ENCODE measurements at places on chromosomes 5 and 9. TPM values are rescaled to one million over a fixed set of nuclear protein-coding genes. Genes with fewer than 3 reads are reported as not detected.

Gene NUTM2G
- total RNA-seq: not detected

Gene PCDHGA10
- 6.3 TPM for total RNA-seq

Gene LMBRD2
- 8.8 TPM for total RNA-seq

Gene SPOCK1
- 5.1 TPM for total RNA-seq

DNA sequence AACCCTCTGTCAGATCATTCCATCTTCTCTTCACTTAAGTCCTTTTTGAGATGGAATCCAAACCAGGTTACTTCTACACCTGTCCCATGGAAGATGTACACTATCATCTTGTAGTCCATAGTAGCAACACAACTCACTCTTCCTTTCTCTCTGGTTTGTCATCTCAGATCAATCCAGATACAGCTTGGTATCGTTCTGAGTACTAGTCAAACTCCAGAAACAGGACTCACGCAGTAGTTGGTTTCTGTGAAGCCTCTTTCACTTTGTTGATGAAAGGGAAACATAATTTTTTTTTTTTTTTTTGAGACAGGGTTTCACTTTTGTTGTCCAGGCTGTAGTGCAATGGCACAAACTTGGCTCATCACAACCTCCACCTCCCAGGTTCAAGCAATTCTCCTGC is 484.0 kb downstream of the PRDM9 start:
- no peaks in the 10 kb centered on the region for H3K27me3 ChIP-seq
- no peak overlapping the region for H3K4me3 ChIP-seq
- no peaks in the 10 kb centered on the region for H3K4me1 ChIP-seq

DNA sequence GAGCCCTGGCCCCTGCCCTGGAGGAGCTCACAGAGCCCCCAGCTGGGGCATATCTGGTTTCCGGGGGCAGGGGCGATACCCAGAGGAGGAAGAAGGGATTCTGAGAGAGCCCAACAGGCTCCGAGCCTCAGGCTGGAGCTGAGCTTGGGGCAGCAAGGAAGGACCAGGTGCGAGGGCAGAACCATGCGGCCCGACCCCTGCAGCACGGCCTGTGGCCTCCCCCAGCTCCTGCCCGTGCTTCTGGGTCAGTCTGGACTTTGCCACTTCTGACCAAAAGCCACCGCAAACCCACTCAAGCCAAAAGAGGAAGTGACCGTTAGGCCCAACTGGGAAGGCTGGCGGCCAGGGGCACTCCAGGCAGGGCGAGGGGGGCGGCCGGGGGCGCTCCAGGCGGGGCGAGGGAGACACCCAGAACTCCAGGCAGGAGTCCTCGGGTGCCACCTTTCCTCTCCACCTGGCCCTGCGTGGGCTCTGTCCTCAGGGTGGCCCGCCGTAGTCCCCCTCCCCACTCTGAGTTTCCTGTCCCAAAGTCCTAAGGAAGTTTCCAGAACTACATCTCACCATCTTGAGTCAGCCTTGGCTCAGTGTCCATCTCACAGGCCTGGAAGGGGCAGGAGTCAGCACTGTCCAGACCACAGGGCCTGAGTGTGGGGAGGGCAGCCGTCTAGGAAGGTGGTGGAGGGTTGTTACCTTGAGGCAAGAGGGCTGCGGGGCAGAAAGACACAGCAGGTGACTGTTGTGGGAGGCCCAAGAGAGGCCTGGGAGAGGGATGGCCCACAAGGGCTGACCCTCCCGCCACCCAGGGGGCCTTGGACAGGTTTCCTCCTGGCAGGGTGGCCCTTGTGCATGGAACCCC is 946 bp upstream of the LTC4S start:
- peaks cover 15% of the 10 kb centered on the region for H3K4me1 ChIP-seq
- no peaks in the 10 kb centered on the region for H3K27me3 ChIP-seq
- H3K27ac ChIP-seq: peak overlapping the region; percentile 68

DNA sequence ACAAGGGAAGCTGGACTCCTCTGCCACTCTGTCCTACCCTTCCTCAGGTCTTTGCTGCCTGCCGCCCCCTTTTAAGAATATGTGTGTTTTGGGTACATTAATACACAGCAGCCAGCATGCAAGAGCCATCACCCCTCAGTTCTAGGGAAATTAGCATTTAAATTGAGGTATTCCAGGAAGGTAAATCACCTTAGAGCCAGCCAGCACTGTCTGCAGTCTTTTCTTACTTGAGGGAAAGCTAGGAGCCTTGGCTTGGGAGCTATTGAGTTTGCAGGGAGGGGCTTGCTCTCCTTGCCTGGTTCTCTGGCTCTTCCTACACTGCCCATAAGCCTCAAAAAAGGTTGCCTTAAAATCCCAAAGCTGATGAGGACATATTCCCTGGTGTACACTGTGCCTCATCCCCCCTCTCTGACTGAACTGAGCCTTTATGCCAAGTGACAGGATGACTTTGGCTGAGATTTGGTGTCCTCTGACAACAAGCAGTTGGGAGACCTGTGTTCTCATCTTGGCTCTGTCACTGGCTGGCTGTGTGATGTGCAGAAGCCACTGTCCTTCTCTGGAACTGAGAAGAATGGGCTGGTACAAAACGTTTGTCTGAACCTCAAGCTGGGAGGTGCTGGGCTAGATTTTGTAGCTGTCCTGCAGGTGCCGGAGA is 54.1 kb downstream of the TRIM32 start:
- H3K4me3 ChIP-seq: no peak overlapping the region
- H3K27ac ChIP-seq: no peak overlapping the region
- no peak for DNase-seq

- H3K4me1 ChIP-seq: peaks cover 3% of the 10 kb centered on the region
- no peak overlapping the region for H3K27ac ChIP-seq
- no peak for DNase-seq
- no peak overlapping the region for H3K4me3 ChIP-seq
Measured at GRCh38 chr9:36092509-36093215, 43.9 kb upstream of the GLIPR2 start.

GRCh38 chr9:133782157-133783130 is 44.3 kb upstream of the SARDH start:
- H3K36me3 ChIP-seq: no peaks in the 10 kb centered on the region
- H3K27me3 ChIP-seq: no peaks in the 10 kb centered on the region
- no peaks in the 10 kb centered on the region for H3K4me1 ChIP-seq
- no peak overlapping the region for H3K4me3 ChIP-seq

GRCh38 chr9:113246928-113247327 is 25.6 kb downstream of the SLC31A1 start:
- H3K27me3 ChIP-seq: no peaks in the 10 kb centered on the region
- H3K36me3 ChIP-seq: no peaks in the 10 kb centered on the region
- no peak overlapping the region for H3K4me3 ChIP-seq
- H3K4me1 ChIP-seq: no peaks in the 10 kb centered on the region

DNA sequence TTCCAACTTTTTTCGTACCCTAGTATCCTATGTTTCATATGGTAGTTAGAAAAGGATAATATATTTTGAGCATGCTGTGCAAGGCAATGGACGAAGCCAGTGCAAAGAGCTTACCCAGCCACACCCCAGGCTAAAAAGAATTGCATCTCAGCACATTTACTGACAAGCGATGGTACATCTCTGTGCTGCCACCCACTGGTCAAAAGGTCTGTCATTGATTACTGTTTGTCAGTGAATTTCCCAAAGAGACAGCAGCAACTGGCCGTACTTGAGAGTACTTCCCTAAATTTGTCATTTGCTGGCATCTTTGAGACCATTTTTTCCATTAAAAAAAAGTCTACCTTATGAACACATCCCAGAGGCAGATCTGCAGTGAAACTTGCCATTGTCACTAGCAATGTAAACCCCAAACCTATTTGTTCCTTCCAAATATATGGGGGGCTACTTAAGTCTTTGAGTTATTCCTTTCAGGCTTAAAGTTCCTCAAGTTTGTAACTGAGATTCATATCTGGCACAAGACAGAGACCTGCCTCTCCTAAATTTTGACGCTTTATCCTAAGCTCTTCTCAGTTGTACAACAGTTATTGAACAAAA is 184.3 kb downstream of the CTNND2 start:
- no peaks in the 10 kb centered on the region for H3K36me3 ChIP-seq
- no peaks in the 10 kb centered on the region for H3K27me3 ChIP-seq
- H3K4me3 ChIP-seq: no peak overlapping the region
- no peak overlapping the region for H3K27ac ChIP-seq

GRCh38 chr5:82356808-82357671 is 78.9 kb upstream of the RPS23 start:
- H3K27me3 ChIP-seq: no peaks in the 10 kb centered on the region
- no peak overlapping the region for H3K4me3 ChIP-seq
- peak; percentile 49 for DNase-seq
- H3K27ac ChIP-seq: no peak overlapping the region

GRCh38 chr9:130242270-130243014 is 23.1 kb upstream of the HMCN2 start:
- no peak overlapping the region for H3K4me3 ChIP-seq
- no peak overlapping the region for H3K27ac ChIP-seq
- DNase-seq: no peak
- no peaks in the 10 kb centered on the region for H3K36me3 ChIP-seq
- no peaks in the 10 kb centered on the region for H3K27me3 ChIP-seq

DNA sequence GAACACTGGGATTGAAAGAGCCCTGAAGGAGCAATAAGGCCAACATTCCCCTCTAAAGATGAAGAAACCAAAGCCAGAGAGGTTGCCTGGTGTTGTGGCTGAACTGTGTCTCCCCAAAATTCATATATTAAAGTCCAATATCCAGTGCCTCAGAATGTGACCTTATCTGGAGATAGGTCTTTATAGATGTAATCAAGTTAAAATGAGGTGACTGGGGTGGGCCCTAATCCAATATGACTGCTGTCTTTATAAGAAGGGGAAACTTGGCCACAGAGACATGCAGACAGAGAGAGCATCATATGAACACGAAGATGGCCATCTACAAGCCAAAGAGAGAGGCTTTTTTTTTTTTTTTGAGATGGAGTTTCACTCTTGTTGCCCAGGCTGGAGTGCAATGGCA is 66.9 kb upstream of the PLPP1 start:
- no peaks in the 10 kb centered on the region for H3K27me3 ChIP-seq
- no peak overlapping the region for H3K4me3 ChIP-seq
- no peak for DNase-seq
- H3K4me1 ChIP-seq: peaks cover 12% of the 10 kb centered on the region
- H3K36me3 ChIP-seq: no peaks in the 10 kb centered on the region

DNA sequence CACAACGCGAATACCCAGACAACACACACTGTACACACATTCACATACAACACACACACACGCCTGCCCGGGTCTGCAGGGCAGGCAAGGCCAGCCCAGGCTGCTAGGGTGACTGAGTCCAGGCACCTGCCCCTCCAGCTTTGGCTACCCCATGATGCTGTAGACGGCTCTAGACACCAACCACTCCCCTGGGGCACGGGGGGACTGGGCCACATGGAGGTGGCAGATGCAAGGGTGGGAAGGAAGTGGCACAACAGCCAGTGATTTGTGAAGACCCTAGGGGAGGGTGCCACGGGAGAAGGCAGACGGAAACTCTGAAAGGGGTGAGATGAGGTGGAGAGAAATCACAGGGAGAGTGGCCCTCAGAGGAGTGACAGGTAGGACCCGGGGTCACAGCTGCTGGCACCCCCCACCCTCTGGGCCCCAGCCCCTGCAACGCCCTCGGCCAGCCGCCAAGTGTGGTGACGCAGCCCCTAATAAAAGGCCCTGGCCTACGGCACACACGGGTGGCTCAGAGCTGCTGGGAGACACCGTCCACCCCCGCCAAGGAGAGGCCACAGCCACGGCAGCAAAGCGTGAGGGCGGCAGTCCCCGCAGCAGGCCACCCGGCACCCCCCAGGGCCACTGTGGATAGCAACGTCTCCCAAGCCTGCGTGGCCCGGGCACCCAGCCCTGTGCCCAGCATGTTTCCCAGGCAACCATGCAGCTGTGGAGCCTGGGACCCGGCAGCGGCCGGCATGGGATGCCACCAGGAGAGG is 6.6 kb upstream of the CCDC187 start:
- DNase-seq: no peak
- no peaks in the 10 kb centered on the region for H3K4me1 ChIP-seq
- no peak overlapping the region for H3K27ac ChIP-seq
- H3K4me3 ChIP-seq: no peak overlapping the region
- H3K36me3 ChIP-seq: no peaks in the 10 kb centered on the region
- H3K27me3 ChIP-seq: no peaks in the 10 kb centered on the region

Data from ovary (tissue), 10 donors.